ENCODE measurements at places on chromosomes 6 and 20. TPM values are rescaled to one million over a fixed set of nuclear protein-coding genes. Genes with fewer than 3 reads are reported as not detected.

Gene APMAP
- total RNA-seq = 26.1 TPM

Gene STMND1
- not detected for total RNA-seq

Gene DDX27
- 24.7 TPM for total RNA-seq

Gene TFAP2D
- not detected for total RNA-seq

Gene SLC26A8
- 0.04 TPM for total RNA-seq

Gene ELOVL2
- 0.04 TPM for total RNA-seq

Gene ARG1
- not detected for total RNA-seq

Gene GZF1
- 3.6 TPM for total RNA-seq

Gene ACTL10
- 2.0 TPM for total RNA-seq

Gene SIRPD
- not detected for total RNA-seq
